ENCODE measurements at places on chromosomes 11 and 22. TPM values are rescaled to one million over a fixed set of nuclear protein-coding genes. Genes with fewer than 3 reads are reported as not detected.

The FOSL1 gene
- 1.6 TPM for total RNA-seq

The RPS19BP1 gene
- total RNA-seq: 159 TPM

The MS4A6E gene
- total RNA-seq: not detected

The RAG2 gene
- total RNA-seq: 25.7 TPM

The TSGA10IP gene
- not detected for total RNA-seq

The KCNK4 gene
- not detected for total RNA-seq

The ELMOD1 gene
- total RNA-seq: not detected

The BIK gene
- total RNA-seq: 4.1 TPM

Data from thyroid gland (tissue), 4 donors.